Substantia nigra (tissue), 51 donors: ENCODE measurements at places on chromosomes 7 and 10.

DNA sequence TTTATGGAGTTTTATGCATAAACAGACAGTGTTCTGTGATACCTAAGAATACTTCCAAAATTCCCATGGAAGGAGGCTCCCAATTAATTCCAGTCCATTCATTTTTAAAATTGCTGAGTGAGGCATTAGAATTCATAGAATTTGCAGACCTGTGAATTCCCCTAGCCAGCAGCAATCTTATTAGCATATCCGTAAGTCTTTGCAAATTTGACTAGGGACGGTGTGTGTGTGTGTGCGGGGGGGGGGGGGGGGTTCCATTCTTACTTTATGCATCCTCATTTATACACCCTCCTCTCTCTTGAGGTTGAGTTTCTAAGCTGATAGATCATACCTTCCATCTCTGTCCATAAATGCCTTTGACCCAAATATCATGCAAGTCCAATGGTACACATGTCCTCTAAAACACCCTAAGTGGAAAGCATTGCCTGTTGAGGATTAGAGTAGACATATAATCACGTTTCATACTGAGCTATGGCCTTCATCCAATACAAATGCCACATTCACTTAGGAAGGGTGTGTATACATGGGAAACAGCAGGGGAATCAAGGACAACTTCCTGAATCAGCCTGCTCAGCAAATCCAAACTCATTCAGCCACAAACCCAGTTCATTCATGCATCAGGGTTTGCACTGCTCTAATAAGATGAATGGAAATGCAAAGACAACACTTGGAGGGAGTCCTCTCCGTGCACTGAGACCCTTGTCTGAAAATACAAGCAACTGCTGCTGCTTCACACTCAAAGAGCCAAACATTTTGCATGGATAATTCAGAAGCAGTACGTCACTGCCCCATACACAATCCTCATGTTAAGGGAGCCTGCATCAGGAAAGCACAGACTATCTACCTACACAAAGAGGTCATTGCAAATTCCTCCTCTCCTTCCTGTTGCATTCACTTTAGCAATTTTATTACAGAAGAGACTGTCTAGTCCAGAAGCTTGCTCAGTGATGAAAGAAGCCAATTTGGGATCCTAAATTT lies 350.8 kb downstream of the KCNMA1 start:
- DNase-seq: no peak

- no peak for DNase-seq
Measured at GRCh38 chr7:108452707-108453106, 3.5 kb downstream of the NRCAM start.

- DNase-seq: peak; percentile 72
Measured at GRCh38 chr10:21534604-21535493, 817 bp downstream of the MLLT10 start.

DNA sequence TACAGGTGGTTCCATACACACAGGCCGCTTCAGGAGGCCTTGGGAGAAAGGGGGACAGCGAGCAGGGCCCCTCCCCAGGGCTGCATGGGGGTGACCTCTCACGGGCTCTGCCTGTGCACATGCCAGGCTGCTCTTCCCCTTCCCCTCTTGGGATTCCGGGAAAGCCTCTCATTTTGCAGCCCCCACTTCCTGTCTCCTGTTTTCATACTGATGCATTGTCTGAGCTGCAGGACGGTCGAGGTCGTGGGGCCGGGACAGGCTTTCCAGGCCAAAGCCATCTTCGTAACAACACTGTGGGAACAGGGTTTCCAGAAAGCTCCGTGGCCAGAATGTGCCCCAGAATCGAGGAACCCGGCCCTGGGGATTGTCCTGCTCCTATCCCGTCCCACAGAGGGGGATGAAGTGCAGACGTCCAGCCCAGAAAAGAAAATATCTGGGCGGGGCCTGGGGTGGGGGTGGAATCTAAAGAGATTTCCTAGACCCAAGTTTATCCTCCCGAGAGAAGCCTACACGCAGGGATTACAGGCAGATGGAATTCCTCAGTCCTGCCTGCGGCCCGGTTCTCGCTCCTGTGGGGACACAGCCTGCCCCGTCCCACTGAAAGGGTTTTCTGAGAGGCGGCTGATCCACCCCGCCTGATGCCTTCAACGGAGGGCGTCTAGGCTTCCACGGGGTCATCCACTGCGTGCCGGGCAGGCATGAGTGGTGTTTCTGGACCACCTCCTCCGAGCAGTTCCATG lies 29.5 kb upstream of the DNAAF5 start:
- no peak for DNase-seq

GRCh38 chr7:134128829-134129228 lies 1.7 kb downstream of the LRGUK start:
- no peak for DNase-seq
